Stimulated activated CD4-positive, alpha-beta T cell treated with anti-CD3 and anti-CD28 coated beads, Interleukin-4, amount 100 ng/mL, for 4 hours (primary cell): ENCODE measurements at places on chromosomes 5 and 9.
A peak's percentile ranks its signal among the peaks of the same experiment; 100 is the strongest.

GRCh38 chr5:173962436-173962972 lies 26.5 kb upstream of the C5orf47 start:
- DNase-seq, result no peak

GRCh38 chr5:181204113-181204825 lies 727 bp downstream of the TRIM7 start:
- no peak for DNase-seq

GRCh38 chr5:148336704-148337435 lies 1.5 kb downstream of the SPINK9 start:
- no peak for DNase-seq

GRCh38 chr9:27427272-27427643 lies 96.8 kb upstream of the IFNK start:
- DNase-seq, result no peak

DNA sequence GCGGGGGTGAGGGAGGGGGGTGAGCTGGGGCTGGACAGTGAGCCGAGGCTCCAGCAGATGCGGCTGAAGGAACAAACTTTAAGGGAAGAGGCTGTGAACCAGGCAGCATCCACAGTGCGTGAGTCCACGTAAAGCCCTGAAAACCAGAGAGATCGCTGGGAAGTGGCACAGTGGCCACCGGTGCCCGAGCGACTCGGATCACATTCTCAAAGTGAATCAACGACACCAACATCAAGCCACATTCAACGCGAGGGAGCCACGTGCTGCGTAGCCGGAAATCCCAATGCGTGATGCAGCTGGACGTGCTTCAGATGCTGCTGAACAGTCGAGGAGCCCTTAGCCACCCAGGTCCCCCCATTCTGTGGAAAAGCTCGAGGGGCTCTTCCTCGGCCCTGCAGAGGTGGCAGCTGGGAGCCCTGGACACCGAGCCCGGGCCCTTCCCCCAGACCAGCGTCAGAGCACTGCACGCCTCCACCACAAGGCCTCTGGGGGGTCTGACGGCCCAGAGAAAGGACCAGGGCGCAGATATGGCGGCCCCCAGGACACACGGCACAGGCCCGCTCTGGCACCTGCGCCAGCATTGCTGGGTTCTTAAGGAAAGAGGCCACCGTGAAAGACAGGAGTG lies 53.7 kb upstream of the EXOC3 start:
- no peak for DNase-seq

- no peak for DNase-seq
These were observed 118.2 kb downstream of the GALNT10 start for GRCh38 chr5:154308443-154309370.

- DNase-seq, result no peak
These were observed 25.5 kb downstream of the APC start for GRCh38 chr5:112763165-112763564.

DNA sequence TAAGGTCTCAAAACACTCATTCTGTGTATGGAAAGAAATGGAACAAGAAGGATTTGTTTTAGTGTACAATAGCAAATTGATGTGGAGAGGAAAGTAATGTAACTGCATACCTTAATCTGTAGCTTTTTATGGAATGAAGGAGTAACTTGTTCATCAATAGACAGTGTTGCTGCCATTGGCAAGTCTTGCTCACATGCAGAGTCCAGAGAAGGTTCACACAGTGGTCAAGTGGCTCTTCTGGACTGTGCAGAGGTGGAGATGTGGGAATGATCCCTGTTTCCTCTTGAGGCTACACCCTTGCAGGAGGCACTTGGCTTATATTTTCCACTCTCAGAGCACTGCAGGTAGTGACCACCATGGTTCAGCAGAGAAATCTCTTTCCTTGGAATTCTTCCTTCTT lies 132.9 kb upstream of the ANKH start:
- DNase-seq, result no peak

DNA sequence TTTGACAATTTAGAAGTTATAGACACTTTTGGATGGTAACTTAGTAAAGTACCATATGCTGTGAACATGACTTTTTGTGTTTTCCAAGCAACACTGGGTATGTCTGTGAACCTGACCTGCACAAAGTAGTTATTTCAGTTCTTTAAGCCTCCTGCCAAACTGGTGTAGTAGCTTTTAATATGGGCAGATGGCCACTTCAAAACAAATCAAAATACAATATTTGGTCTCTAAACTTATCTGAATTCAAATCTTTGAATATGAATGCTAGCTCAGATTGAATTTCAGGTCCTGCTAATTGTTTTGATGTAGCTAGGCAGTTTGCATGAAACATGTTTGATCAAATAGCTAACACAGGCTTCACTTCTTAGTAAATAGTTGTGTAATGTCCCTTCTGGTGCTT lies 1176.7 kb upstream of the CDH9 start:
- no peak for DNase-seq

DNA sequence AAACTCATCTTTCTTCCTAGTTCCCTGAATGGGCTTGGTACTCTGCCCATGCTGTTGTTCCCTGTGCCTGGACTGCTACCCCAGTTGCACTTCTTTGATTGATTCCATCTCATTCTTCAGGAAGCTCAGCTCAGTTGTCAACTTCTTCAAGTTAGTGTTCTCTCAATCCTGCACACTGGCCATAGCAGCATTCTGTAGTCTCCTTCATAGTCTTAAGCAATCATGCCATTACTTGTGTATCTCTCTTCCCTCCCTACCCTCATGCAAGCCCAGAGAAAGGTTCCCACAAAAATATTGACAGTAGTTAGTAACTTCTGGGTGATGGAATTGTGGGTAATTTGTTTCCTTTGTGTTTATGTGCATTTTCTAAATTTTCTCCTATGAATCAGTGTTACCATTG lies 5.5 kb downstream of the KDM4C start:
- DNase-seq, result no peak

GRCh38 chr5:6731465-6732237 lies 18.4 kb downstream of the TENT4A start:
- DNase-seq, result no peak

GRCh38 chr5:31523041-31523440 lies 8.9 kb downstream of the DROSHA start:
- DNase-seq, result no peak

DNA sequence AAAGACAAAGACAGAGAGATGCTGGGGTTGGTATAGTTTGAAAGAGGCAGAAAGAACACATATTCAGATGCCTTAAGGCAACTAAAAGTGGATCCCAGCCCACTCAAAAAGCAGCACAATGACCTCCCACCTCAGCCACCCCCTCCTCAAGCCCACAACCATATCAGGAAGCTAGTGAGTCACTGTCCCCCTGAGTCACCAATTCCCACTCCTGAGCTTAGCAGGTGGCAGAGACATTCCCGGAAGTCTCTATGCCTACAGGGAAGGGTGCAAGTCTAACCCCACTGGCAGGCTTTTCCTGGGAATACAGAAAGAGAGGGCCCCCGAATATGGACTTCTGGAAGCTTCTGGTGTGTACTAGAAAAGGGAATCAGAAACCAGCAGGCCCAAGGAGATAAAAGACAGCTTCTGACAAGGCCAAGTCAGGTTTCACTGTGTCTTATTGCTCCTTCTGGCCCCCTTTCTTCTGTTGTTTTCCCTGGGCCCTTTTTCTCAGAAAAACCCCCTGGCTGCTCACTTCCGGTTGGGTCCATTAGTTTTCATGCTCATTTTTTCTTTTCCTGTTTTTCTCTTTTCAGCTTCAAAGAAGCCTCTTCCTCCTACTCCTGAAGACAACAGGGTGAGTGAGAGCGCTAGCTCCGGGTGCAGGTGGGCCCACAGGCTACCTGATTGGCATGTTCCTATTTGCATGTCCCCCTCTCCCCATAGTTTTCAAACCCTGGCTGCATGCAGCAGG lies 36.8 kb downstream of the ITK start:
- peak; percentile 53 for DNase-seq

- DNase-seq, result no peak
These were observed 94.0 kb downstream of the ZNF462 start for GRCh38 chr9:106956971-106957370.

DNA sequence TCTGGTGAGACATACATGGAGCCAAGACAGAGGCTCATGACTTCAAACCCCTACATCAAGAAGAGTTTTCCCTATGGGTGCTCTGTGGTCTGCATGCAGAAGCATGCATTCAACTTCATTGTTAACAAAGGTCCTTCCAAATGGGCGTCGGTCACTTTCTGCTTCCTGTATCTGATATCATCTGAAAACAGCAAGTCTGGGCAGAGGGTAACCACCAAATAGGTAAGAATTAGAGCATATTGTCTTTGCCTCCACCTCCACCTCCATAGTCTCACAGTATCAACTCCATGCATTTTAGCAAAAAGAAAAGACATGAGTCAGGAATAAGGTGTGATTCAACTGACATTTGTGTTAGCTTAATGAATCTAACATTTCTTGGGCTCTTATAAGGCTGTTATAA lies 462.9 kb downstream of the DMRT2 start:
- DNase-seq, result no peak

DNA sequence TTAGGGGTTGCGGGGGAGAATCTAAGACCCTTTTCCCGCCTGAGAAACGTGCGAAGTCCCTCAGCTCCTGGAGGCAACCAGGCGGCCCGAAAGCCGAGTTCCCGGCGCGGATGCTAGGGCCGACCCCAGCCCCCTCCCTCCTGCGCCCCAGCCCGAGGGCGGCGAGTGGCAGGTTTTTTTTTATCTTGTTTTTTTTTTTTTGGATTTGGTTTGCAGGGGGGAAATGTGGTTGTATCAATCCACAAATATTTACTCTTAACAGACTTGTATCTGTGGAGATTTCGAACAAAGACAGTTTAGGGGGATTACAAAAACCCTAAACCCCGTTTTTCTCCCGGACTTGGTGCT lies 10.7 kb downstream of the LMX1B start:
- DNase-seq, result no peak

- no peak for DNase-seq
These were observed 18.3 kb upstream of the NEK6 start for GRCh38 chr9:124239249-124240073.

DNA sequence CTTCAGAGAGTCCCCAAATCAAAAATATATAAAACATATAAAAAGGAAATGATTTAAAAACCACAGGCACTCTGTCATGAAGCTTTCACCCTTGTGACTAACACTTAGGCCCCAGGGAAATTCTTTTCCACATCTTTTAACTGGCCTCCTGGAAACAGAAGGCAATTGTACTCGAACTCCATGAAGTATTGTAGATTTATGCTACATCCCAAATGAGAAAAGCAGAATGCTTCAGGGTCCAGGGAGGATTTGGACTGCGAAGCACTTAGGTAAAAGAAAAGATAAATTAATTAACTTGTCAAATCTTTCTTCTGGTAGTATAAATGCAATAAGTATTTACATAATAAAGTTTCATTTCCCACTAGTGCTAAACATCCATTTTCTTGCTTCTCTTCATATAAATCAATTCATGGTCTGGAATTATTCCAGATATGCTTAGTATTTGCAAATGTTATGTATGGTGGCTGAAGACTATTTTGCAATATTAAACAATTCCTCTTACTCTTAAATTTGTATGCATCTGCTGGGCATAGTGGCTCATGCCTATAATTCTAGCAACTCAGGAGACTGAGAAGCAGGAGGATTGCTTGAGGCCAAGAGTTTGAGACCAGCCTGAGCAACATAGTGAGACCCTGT lies 64.9 kb upstream of the ELL2 start:
- DNase-seq, result no peak

- DNase-seq, result no peak
These were observed 5.4 kb downstream of the MRPL36 start for GRCh38 chr5:1793966-1794900.

- DNase-seq, result no peak
These were observed 102.2 kb upstream of the SPRY4 start for GRCh38 chr5:142427015-142427364.

- DNase-seq, result no peak
These were observed 731.1 kb downstream of the PTPRD start for GRCh38 chr9:9881692-9882091.

DNA sequence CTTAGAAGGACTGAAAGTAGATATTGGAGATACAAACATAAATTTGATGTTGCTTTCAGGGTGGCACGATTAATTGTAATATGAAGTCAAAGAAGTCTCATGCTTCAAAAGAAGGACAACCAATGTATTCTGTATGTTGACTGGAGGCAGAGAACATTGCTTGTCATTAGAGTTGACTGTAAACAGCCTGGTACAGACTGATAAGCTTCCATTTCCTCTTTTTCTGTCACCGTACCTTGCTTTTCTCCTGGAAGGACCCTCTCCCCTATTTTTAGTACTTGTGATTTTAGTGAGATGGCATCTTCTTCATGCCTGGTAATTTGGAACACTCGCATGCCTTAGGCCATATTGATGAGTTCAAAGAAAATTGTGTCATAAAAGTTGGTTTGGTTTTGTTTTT lies 809.4 kb downstream of the PRELID2 start:
- DNase-seq, result no peak

DNA sequence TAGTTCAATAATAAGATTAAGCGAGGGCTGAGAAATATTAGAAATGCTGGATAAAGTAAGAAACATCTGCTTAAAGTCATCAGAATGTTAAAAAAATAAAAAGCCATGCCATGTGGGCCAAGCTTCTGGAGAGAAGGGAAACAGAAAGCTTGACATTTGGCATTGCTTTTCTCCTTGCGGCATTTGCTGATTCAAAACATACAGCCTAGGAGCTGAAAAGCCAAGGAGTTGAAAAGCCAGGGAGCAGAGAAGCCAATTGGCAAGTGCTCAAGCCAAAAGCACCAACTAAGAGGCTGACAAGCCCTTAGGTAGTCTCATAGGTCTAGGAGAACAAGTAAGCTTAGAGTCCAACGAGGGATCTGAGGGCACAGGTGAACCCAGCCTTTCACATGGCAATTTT lies 754.3 kb downstream of the TLE4 start:
- DNase-seq, result no peak

GRCh38 chr5:76277736-76278135 lies 125.3 kb upstream of the IQGAP2 start:
- no peak for DNase-seq

DNA sequence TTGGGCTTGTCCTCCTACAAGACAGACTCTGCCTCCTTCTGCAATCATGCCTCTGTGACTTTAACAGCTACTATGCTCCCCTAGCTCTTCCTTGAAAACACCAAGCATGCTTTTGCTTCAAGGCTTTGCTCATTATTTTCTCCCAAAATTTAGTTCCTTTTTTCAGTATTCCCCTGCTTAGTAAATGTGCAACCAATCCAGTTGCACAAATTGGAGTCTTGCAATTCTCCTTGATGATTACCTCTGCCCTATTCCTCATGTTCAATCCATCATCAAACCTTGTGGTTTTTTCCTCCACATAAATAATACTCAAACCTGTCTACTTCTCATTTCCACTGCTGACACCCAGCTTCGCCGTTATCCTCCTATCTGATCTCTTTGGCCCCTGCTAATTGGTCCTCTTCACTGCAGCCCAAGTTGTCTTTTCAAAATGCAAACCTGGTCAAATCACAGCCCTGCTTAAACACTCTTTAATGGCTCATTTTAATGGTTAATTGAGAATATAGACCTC lies 296.3 kb downstream of the CWC27 start:
- no peak for DNase-seq
